ENCODE measurements at places on chromosomes 12 and 14. TPM values are rescaled to one million over a fixed set of nuclear protein-coding genes. Genes with fewer than 3 reads are reported as not detected.

Gene IL23A
- 0.50 TPM for total RNA-seq

Gene CLEC6A
- total RNA-seq: not detected

Gene MYH7
- total RNA-seq: not detected

Gene BRI3BP
- total RNA-seq: 2.6 TPM

Gene NRL
- 0.87 TPM for total RNA-seq

Gene AKAP5
- 0.29 TPM for total RNA-seq

Gene TSPAN11
- total RNA-seq: 1.0 TPM

Gene RESF1
- 26.6 TPM for total RNA-seq

Gene SLC16A7
- total RNA-seq: 110 TPM

Gene TEAD4
- total RNA-seq: 5.7 TPM

Gene TEX52
- not detected for total RNA-seq

Gene CACNA2D4
- 1.5 TPM for total RNA-seq

Gene KCNMB4
- total RNA-seq: 0.44 TPM

Gene NGB
- total RNA-seq: not detected

Gene PDZRN4
- not detected for total RNA-seq

Gene EML1
- 72.9 TPM for total RNA-seq

Gene TAS2R30
- total RNA-seq: 3.6 TPM

Gene FAM222A
- total RNA-seq: 0.15 TPM

Data from smooth muscle cell of trachea (primary cell).